ENCODE measurements at places on chromosomes 5 and 9.

GRCh38 chr9:121651008-121651294 is 483 bp upstream of the DAB2IP start:
- no peak for DNase-seq

DNA sequence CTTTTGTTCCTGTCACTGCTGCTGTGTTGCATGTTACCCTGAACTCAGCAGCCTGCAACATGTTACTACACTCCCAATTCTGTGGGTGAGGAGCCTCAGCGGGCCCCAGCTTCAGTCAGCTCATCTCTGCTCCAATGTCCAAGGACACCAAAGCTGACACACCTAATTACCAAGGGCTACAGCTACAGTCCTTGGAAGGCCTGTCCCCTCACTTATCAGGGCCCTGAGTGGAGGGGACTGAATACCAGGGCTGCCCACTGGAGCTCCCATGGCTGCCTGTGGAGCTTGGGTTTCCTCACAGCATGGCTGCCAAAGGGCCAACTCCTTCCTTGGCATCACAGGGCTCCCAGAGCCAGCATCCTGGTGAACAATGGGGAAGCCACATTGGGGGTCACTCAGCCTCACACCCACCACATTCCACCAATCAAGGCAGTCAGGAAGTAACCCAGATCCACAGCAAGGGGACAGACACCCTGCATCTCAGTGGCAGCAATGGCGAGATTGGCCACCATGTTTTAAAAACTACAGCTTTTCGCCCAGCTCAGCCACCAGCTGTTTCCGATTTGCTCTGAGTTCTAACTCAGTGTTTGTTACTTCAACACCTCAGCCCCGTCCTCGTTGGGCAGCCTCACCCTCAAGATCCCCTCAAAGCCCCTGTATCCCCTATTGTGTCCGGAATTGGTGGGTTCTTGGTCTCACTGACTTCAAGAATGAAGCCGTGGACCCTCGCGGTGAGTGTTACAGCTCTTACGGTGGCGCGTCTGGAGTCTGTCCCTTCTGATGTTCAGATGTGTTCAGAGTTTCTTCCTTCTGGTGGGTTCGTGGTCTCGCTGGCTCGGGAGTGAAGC is 18.9 kb downstream of the SEMA4D start:
- no peak for DNase-seq

- DNase-seq, result no peak
These were observed 7.7 kb downstream of the NOXA1 start for GRCh38 chr9:137430723-137431415.

DNA sequence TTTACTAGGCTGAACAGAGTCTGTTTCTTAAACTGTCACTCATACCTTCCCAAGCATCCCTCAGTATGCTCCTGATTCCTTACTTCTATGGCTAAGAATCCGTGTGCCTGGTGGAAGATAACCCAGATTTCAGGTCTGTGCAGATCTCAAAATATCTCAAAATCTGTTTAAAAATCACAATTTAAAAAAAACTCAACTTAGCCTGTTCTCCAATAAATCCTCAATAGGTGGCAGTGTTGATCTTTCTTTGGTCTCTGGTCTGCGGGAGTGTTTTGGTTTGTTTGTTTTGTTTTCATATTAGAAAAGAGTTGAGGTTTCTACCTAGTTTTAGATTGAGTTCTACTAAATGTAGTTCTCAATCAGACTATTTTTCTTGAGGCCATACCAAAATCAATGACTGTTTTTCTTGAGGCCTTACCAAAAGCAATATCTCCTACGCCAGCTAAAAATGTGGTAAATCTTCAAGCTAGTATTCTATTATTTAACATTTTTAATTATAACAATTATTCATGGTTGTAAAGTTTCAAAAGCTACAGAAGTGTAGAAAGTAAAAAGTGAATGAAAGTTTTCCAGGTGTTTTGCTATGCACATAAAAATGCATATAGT is 57.9 kb downstream of the TGFBR1 start:
- DNase-seq, result no peak

GRCh38 chr9:114552706-114553105 is 34.9 kb upstream of the ATP6V1G1 start:
- no peak for DNase-seq

GRCh38 chr5:111673891-111674626 is 82.9 kb downstream of the NREP start:
- no peak for DNase-seq

- peak; percentile 72 for DNase-seq
These were observed at the start of gene COL5A1 for GRCh38 chr9:134641173-134641989. Gene COL5A1 (plus strand): TSS chr9:134641803. CDS start chr9:134642188, 385 bp downstream.

DNA sequence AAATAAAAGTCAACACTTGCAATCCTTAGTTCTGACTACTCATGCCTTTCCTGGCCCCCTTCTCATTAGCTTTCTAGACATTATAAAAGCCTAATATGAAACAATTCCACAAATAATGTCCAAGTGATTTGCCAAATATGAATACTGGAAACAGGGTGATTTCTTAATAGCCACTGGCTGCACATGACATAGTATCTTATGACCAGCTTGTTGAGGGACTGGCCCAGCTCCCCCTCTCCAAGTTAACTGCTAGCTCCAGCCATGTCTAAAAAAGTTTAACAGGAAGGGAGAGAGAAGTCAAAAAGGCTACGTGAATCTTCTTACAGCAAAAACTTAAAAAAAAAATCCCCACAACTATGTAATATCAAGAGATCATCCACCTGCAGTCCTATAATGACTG is 1.5 kb downstream of the CERT1 start:
- no peak for DNase-seq

DNA sequence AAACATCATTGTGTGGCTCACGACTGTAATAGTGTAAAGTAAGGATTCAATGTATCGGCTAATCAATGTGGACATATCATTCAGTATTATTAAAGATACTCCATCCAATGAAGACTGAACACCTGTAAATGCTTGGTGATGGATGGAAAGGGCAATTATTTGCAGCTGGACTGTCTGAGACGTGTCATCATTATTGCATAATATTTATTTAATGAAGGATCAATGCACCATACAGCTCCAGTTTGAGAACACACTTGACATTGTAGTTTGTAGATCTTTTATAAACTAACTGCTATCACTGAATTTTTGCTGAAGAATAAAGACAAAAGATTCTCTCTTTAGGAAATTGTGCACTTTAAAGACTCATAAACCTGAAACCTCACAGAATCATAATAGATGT is 117.6 kb upstream of the CCDC152 start:
- no peak for DNase-seq

DNA sequence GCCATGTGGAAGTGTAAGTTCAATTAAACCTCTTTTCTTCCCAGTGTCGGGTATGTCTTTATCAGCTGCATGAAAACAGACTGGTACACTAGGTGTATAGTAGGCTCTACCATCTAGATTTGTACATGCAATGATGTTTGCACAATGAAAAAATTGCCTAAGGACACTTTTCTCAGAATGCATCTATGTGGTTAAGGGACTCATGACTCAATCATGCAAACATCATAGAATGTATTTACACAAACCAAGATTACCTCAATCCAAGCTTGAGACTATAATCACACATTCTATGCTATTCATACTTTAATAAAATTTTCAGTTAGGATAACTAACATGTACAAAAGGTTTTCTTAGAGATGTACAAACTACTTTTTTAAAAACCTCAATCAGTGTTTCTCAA is 1164.5 kb downstream of the CDH12 start:
- no peak for DNase-seq

GRCh38 chr5:145056800-145057199 is 778.3 kb downstream of the PRELID2 start:
- no peak for DNase-seq

Data from substantia nigra (tissue), 51 donors.